ENCODE measurements at places on chromosomes 7 and 10. TPM values are rescaled to one million over a fixed set of nuclear protein-coding genes. Genes with fewer than 3 reads are reported as not detected.

ANXA11 gene
- 39.5 TPM for total RNA-seq

PILRA gene
- 0.83 TPM for total RNA-seq

LBX1 gene
- 13.7 TPM for total RNA-seq

DNA sequence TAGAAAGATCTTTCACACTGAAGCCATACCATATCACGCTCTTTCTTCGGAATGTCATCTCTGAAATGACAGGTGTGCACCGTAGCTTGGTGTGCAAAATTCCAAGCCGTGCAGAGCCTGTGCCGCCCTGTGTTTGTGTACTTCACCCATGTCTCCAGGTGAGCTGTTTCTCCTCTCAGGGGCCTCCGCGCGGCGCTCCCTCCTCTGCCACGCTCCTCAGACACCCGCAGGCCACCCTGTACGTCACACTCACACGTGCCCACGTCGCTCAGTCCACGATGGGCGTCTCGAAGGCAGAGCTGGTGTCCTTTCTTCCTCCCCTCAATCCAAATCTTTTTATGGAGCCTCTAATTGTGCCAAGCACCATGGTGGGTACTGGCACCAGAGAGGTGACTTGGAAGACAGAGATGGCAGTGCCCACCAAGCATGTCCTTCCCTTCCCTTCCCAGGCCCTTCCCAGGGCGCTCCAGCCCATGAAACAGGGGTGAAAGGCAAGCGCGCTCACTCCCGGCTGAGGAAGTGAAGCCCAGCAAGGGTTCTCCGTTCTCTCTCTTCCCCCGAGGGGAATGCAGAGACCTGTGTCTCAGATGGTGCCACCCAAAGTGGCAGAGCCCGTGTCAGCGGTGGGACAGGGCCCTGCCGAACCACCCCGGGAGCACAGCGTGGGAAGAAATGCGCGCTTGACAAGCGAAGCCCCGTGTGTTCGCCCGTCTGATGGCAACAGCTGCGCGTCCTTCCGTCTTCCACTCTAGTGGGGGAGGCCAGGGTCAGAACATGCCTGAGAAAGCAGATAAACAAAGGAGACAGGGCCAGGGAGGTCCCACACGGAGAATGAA, 292.5 kb upstream of the SHH start:
- no peak for DNase-seq

AGMO gene
- 0.20 TPM for total RNA-seq

DNA sequence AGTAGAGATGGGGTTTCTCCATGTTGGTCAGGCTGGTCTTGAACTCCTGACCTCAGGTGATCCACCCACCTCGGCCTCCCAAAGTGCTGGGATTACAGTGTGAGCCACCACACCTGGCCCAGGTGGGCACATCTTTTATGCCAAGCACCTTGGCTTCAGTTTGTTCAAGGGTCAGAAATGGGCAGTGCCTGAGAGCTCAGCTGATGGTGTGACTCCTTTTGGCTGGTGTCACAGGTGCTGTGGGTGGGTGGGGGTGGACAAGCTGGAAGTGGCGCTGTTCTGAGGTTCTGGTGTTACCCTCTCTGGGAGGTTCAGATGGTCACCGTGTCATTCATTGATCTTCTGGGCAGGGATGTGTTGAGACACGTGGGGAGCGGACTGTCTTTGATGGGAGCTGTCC, 11.5 kb downstream of the ADCY1 start:
- DNase-seq = no peak

GRCh38 chr10:77406764-77407430, 230.7 kb downstream of the KCNMA1 start:
- no peak for DNase-seq

- DNase-seq = no peak
Observed at GRCh38 chr10:100848770-100849169, 64.0 kb upstream of the SLF2 start.

DNA sequence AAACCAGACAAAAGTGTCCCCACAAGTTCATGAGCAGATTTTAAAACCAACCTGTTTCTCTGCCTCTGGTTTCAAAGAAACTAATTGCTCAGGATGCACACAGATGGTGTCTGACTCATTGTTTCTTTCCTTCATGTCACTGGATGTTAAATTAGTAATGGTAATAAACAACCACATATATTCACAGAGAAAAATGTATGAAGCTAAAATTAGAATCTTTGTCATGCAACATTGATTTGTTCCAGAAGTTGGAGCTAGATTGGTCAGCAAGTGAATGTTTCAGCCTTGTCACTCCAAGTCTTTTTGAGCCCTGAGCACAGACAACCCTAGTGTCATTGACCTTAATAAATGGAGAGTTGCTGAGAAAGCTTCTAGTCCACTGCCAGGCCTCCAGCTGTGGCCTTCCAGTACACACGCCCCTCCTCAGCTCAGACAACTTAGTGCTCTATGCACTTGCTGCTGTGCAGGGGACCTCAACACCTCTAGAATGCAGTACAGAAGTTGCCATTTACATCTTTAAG, 175.9 kb downstream of the CCDC71L start:
- DNase-seq = no peak

DNA sequence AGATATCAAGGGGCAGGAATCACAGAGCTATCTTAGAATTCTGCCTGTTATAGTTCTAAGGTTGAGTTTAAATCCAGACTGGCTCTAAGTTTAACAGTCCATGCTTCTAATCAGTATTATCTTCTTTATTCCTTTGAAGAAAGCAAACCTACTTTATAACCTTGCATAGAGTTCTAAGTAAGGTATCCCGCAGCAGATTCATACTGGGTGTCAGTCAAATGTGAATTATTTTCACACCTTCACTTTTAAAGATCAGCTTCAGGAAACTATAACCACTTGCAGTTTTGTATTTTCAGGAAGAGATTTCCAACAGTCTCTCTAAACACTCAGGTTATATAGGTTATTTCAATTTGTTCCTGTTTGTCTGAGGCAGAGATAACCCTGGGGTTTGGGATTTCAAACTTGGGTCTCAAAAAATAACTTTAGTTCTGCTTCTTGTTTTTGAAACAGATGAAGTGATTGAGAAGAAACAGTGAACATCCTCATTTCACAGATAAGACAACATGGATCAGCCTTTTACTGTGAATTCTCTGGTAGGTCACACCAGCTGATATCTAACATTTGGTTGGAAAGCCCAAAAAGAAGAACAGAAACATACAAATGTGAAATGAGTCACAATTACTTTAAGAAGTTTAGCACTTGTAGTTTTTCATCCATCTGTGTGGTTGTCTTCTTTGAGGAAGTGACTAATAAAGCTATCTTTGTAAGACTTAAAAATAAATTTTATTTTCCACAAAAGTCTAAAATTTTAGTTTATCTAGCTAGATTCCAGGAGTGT, 21.4 kb downstream of the STAMBPL1 start:
- DNase-seq = no peak

CHCHD3 gene
- total RNA-seq = 192 TPM

DNA sequence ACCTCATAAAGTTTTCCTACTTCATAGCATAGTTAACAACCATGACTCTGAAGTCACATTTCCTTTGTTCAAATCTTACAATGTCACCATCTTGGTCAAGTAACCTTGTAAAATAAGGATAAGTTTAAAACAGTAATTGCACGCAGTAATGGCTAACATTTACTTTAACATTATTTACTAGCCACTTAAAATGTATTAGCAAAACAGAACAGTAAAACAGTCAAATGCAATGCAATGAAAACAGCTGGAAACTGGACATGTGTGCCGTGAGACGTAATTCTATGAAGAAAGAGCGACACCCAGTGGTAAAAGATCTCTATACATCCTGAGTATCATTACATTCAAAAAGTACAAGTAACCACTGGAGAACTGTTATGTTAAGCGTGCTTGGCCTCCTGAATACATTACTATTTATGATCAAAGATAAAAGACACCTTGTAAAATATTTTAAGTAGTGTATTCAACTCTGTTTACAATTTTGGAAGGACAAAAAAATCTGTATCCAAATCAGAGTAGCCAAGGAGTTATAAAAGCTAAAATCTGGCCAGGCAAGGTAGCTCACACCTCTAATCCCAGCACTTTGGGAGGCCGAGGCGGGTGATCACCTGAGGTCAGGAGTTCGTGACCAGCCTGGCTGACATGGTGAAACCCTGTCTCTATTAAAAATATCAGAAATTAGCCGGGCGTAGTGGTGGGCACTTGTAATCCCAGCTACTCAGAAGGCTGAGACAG, 27.2 kb downstream of the ATE1 start:
- DNase-seq = peak; percentile 92

DNA sequence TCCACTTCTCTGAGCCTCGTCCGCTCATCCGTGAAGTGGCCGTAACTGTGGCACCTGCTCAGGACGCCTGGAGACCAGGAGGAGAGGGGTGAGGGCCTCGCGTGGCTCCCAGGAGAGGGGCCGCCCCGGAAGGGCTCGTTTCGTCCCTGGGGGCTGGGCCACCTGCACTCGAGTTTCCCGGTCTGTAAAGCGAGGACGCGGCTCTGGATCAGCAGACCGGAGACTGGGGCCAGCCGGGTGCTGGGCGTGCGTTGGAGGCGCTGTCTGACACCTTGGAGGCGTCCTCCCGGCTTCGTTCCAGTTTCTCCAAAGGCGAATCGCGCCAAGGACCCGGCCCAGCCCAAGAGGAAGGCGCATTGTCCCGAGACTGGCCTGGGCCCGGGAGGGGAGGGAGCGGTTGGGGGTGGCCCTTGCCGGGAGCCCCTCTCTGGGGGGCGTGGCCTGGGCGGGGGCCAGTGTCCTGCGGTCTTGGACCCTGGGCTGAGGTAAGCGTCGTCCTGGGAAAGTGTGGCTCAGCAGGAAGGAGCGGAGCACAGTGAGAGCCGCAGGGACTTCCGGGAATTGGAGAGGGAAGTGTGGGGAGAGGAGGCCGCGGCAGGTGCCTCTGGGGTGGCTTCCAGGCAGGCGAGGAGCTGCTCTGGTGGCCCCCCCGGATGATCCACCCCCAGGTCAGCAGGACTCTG, 89.6 kb downstream of the FOXL3 start:
- peak; percentile 56 for DNase-seq

- no peak for DNase-seq
Observed at GRCh38 chr7:79334334-79334733, 119.1 kb downstream of the MAGI2 start.

HPSE2 gene
- not detected for total RNA-seq
